MM.1S (cell line): ENCODE measurements at places on chromosomes 1 and 21.

DNA sequence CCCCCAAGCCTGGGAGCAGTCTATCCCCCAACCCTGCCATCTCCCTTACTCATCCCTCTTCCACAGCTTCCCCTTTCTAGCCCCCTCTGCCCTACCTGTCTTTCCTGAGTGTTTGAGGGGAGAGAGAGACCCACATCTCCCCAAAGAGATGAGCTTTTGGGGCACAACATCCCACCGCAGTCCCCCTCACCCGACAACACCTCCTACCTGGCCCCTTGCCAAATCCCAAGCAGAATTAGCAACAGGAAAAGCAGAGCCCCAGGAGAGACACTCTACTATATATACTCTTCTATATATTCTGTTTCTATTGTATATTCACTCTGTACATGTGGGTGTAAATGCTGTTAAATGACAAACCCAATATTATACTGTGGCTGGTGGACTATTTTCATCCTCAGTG lies 9.9 kb upstream of the KCNC4 start:
- H3K4me1 ChIP-seq, result no peaks in the 10 kb centered on the region
- no peak overlapping the region for H3K27ac ChIP-seq
- H3K27me3 ChIP-seq, result no peaks in the 10 kb centered on the region
- H3K36me3 ChIP-seq, result no peaks in the 10 kb centered on the region
- H3K4me3 ChIP-seq, result no peak overlapping the region

DNA sequence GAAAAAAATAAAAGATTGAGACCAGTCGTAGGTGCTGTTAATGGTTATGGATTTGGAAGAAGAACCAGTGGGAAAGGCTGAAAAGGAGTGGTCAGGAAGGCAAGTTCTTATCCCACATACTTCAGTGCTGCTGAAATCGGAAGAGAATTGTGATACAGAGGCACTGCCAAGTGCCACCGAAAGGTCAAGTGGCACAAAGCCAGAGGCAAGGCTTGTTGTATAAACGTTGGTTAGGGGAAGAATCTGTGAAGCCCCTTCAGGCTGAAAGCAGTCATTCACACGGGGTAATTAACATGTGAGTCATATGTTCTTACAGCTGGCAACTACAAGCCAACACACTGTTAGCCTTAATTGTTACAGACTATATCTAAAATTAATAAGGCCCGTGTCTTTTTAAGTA lies 48.8 kb downstream of the ZBTB40 start:
- no peak overlapping the region for H3K27ac ChIP-seq
- H3K36me3 ChIP-seq, result no peaks in the 10 kb centered on the region
- peaks cover 57% of the 10 kb centered on the region for H3K4me1 ChIP-seq
- DNase-seq, result no peak

GRCh38 chr1:213987422-213987926 lies 299 bp upstream of the PROX1 start:
- H3K27me3 ChIP-seq, result peaks cover 37% of the 10 kb centered on the region
- peak overlapping the region; percentile 80 for H3K4me3 ChIP-seq
- peak overlapping the region; percentile 75 for H3K27ac ChIP-seq
- H3K36me3 ChIP-seq, result no peaks in the 10 kb centered on the region

DNA sequence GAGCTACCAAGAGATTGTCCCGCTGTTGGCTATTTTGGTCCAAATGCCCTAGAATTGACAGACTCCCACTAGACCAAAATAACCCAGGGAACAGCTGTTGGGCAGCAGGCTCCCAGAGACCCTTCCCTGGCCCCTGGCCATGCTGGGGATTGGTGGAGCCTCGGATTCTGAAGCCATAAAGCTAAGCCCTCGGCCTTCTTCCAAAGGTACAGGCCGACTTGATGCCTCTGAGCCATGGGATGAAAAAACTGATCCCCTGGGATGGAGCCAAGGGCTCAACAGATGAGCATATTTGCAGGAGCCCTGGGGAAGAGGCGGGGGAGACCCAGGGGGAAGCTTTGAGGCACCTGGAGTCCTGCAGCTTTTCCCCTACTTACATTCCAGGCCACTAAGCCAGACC lies 1.0 kb upstream of the LRRC38 start:
- no peaks in the 10 kb centered on the region for H3K36me3 ChIP-seq
- no peak for DNase-seq
- H3K4me1 ChIP-seq, result no peaks in the 10 kb centered on the region
- no peak overlapping the region for H3K4me3 ChIP-seq
- H3K27ac ChIP-seq, result no peak overlapping the region

DNA sequence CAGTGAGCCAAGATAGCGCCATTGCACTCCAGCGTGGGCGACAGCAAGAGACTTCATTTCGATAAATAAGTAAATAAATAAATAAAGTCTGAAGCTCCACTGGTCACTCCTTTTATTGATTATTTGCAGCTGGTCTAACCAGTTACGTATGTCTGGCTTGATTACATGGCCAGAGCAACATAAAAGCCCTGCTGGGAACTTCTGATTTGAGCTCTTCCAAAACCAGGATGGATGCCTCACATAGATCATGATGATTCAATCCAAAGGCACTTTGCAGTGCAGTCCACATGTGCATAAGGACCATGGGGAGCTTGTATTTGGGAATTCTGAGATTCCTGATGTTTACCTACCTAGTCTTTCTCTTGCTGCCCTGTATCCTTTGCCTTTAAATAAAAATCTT lies 24.0 kb downstream of the NSUN4 start:
- H3K36me3 ChIP-seq, result no peaks in the 10 kb centered on the region
- no peak for DNase-seq
- H3K4me3 ChIP-seq, result no peak overlapping the region
- H3K4me1 ChIP-seq, result no peaks in the 10 kb centered on the region

DNA sequence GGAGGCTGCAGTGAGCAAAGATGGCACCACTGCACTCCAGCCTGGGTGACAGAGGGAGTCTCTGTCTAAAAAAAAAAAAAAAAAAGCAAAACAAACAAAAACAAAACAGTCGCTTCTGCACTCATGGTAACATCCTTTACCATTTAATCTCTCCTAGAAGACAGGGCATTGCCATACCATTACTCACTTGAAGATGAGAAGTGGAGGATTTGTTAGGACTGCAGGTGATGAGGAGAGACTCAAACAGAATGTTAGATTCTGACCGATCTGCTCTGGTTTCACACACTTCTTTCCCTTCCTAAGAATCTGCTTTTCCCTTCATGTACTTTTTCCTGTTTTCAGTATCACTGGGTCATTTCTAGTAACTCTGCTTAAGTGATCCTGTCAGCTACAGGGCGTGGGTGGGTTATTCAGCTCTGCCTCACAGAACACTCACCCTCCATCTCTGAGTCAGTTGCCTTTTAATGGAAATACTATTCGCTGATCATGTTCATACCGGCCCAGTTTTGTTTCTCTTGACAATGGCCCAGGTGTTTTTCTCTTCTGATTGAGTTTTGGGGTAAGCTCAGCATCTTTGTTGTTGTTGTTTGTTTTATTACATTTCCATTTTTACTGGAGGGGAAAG lies 148.0 kb upstream of the ERG start:
- H3K4me1 ChIP-seq, result no peaks in the 10 kb centered on the region
- no peaks in the 10 kb centered on the region for H3K27me3 ChIP-seq
- DNase-seq, result no peak
- H3K36me3 ChIP-seq, result no peaks in the 10 kb centered on the region
- no peak overlapping the region for H3K4me3 ChIP-seq

- no peak overlapping the region for H3K4me3 ChIP-seq
- no peaks in the 10 kb centered on the region for H3K36me3 ChIP-seq
- no peak overlapping the region for H3K27ac ChIP-seq
- H3K27me3 ChIP-seq, result no peaks in the 10 kb centered on the region
- no peaks in the 10 kb centered on the region for H3K4me1 ChIP-seq
- no peak for DNase-seq
These were observed 25.8 kb downstream of the FAM151A start for GRCh38 chr1:54597455-54598030.

DNA sequence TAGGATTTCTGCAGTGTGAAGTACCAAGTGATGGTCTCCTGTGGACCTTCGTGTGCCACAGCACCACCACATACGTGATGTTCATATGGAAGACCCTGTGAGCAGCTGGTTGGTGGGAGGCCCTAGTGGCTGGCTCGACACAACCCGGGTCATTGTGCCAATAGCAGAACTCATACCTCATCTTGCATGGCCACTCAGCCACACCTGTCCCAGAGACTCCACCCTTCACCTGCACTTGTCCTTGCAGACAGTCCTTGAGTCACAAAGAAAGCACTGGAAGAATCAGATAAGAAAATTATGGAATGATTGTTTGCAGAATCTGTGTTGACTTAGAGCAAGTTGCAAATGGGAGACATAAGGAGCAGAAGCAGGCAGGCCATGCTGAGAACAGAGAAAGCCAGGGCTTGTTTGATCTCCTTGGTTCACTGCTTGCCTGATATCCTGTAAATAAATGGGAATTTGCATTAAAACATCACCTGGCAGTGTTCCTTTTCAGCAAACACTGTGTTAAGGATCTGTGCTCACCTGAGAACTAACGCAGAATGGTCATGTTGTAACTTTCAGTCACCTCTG lies 307.7 kb downstream of the SIPA1L2 start:
- no peaks in the 10 kb centered on the region for H3K4me1 ChIP-seq
- DNase-seq, result no peak
- H3K4me3 ChIP-seq, result no peak overlapping the region

DNA sequence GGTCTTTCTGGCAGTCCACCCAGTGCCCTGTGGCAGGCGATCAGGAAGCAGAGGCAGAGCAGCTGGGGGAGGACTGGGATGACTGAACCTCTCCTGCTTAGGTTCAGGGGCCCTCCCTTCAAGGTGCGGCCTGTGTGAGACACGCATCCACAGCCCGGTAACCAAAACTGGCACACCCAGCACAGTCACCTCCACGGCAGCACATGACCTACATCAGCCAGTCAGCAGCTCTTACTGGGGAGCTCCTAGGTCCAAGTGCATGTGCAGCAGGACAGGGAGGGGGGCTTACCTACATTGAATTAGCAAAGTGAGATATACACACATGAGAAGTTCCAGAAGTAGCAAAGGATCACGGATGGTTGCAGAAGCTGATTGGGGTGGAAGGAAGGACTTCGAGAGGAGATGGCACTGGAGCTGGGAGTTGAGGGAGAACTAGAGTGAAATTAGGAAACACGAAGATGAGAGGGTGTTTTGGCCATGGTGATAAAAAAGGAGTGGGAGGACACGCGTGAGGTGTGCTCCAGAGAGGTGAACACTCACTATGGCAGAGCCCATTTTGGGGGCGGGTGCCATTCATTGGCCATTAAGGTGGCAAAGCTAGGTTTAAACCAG lies 51.4 kb upstream of the IRF2BP2 start:
- no peak overlapping the region for H3K4me3 ChIP-seq
- DNase-seq, result no peak
- no peaks in the 10 kb centered on the region for H3K27me3 ChIP-seq
- no peak overlapping the region for H3K27ac ChIP-seq
- H3K4me1 ChIP-seq, result peaks cover 10% of the 10 kb centered on the region; the same call in 1 of the 2 replicates
- no peaks in the 10 kb centered on the region for H3K36me3 ChIP-seq

- peaks cover 50% of the 10 kb centered on the region for H3K27me3 ChIP-seq
- H3K36me3 ChIP-seq, result no peaks in the 10 kb centered on the region
- H3K4me3 ChIP-seq, result peak overlapping the region; percentile 10; the same call in 1 of the 2 replicates
- no peaks in the 10 kb centered on the region for H3K4me1 ChIP-seq
- H3K27ac ChIP-seq, result no peak overlapping the region
These were observed 930 bp downstream of the ARHGEF10L start for GRCh38 chr1:17540255-17541001.

DNA sequence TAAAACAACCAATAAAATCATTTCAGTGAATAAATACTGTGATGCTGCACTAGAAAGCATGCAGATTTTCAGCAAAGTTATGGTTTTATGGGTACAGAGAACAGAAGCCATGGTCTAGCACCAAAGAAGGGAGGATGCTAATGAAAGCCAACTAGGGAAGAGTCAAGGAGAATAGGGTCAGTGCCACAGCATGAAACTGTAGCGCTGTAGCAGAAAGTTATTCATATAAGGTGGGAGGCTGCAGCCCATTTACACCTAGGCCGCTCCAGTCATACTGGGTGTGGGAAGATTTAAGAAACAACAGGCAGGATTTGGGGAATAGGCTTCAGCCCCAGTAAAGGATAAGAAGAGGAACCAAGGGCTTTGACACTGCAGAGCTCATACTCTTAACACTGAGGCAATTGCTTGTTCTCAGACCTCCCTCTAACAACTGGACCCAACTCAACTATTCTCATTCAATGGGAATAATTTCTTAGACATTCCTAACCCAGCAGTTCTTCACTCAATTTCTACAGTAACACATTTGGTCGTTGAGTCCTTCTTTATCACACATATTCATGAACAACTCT lies 4.4 kb downstream of the IFI16 start:
- H3K27ac ChIP-seq, result no peak overlapping the region
- H3K4me1 ChIP-seq, result peaks cover 42% of the 10 kb centered on the region
- peaks cover 42% of the 10 kb centered on the region for H3K36me3 ChIP-seq
- H3K4me3 ChIP-seq, result no peak overlapping the region

DNA sequence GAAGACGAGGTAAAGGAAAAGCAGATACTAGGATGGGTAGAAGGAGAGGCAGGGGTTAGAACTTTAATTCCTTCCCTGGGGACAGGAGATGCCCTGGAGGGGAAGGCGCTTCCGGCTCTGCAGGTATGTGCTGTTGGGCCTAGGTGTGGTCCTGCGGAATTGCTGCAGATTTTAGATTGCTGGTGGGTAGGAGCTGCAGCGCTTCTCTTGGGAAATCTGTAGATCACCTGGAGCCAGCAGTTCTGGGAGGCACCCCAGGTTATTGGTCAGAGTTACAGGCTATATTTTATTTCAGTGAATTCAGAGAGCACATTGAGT lies 1.1 kb downstream of the MGST3 start:
- no peaks in the 10 kb centered on the region for H3K36me3 ChIP-seq
- H3K4me1 ChIP-seq, result peaks cover 5% of the 10 kb centered on the region
- peak overlapping the region; percentile 77 for H3K4me3 ChIP-seq

DNA sequence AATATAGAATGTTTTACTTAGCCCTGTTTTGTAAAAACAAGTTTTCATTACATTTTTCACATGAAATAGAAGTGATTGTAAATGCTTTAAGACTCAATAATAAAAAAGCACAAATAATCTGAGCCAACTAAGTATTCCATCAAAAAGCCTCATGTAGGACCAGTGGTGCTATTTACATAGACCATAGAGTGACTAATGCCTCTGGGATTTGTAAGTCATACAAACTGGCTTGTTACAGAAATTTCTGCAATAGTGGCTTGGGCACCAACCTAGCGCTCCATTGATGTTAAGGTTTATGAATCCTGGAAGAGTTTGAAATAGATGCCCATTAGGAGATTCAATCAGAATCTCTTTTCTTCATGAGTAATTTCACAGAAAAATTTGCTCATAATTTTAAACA lies 31.9 kb downstream of the ZMYM1 start:
- no peak overlapping the region for H3K4me3 ChIP-seq
- H3K27me3 ChIP-seq, result no peaks in the 10 kb centered on the region
- no peak overlapping the region for H3K27ac ChIP-seq
- no peak for DNase-seq
- H3K36me3 ChIP-seq, result no peaks in the 10 kb centered on the region
